Spleen (tissue), 13 donors: ENCODE measurements at places on chromosomes 16 and 17. TPM values are rescaled to one million over a fixed set of nuclear protein-coding genes. Genes with fewer than 3 reads are reported as not detected.

DNA sequence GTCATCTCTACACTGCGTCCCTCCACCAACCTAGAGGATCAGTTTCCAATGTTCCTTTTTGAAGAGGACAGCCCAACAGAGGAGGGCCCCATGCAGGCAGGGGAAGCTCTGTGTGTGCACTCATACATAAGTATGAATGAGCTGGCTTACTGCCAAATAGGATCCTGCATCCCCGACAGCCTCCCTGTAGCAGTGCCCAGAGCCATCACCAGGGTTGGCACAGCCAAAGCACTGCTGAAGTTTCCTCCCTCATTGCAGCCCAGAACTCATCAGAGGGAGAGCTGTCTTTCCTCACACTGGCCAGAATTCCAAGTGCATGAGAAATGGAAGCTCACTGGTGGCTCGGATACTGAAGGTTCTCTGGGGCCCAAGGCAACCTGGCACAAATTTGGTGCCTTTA lies 114.4 kb downstream of the ASIC2 start:
- no peak for DNase-seq

DDX42 gene
- polyA plus RNA-seq, result 61.8 TPM

TSPAN10 gene
- polyA plus RNA-seq, result 3.0 TPM

DNA sequence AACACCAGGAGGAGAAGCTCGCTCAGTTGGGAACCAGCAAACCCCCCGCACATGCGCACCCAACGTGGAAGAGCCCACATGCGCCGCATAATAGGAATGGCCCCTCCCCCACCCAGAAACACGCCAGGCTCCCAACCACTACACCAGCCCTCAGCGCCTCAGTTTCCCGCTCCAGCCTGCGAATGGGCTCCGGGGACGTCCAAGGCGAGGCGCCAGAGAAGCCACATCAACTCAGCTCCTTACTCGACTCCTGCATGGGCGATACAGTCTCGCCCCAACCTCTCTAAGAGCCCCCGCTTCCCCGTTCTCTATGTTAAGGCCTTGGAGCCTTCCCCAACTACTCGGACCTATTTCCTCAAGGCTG lies 504 bp downstream of the SRSF1 start:
- peak; percentile 89 for DNase-seq

DNA sequence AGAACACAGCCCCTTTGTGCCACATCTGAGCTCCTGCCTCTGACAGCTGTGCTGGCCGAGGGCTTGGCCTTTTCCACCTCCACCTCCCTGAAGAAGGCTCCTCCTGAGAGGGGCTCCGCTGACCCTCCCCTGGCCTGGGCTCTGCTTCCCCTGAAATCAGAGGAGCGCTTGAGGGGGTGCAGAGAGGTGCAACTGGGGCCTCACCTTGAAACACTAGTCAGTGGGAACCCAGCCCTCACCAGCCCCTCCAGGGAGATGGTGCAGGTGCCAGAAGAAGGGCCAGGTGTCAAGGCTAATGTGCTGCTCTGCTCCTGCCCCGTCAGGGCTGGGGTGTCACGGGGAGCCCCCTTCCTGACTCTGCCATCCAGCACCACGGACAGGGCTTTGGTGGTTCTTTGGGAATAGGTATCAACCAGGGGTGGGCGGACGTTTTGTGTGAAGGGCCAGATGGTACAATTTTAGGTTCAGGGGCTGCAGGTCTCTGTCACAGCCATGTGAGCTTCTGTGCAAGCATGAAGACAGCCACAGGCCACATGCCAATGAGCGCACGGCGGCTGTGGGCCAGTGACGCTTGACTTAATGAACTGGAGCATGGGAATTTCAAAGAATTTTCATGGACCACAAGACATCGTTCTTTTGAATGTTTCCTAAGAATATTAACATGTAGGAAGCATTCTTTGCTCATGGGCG lies 2.1 kb upstream of the ZG16B start:
- peak; percentile 51 for DNase-seq

- DNase-seq, result no peak
These were observed 24.6 kb downstream of the CCDC182 start for GRCh38 chr17:57720386-57721035.

- no peak for DNase-seq
These were observed 895 bp downstream of the SEPTIN1 start for GRCh38 chr16:30381291-30382041.

- DNase-seq, result no peak
These were observed 42.5 kb downstream of the YPEL2 start for GRCh38 chr17:59373882-59374495.

GRCh38 chr17:45269912-45270311 lies 8.0 kb upstream of the SPATA32 start:
- no peak for DNase-seq

DNA sequence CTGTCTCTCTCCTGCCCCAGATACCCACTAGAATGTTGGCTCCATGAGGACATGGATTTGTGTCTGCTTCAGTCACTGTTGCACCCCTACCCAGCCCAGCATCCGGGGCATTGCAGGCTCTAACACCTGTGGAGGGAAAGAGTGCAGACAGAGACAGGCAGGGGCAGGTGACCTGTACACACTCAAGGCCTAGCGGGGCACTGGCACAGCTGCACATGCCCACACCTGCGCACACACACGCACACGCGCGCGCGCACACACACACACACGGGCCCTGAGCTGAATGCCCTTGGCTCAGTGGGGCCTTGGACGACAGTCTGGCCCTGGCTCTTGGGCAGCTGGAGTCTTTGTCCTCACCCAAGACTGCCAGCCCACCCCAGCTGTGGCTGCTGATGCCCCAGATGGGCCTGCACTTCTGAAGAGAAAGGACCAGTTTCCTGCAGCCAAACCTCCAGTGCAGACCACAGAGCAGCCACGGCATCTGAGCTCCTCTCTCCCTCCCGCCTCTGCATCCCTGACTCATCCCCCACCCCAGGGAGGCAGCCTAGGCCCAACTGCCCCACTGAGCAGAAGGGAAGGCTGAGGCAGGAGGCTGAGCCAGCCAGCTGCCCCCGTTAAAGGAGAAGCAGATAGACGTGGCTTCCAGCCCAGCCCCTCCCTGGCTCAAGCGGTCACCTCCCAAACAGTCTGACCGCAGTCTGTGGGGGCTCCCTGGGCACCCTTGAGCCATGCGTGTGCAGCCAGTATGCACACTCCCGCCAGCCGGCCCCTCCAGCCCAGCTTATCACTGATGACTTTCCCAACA lies 12.3 kb upstream of the RAI1 start:
- no peak for DNase-seq

FBXW10 gene
- polyA plus RNA-seq, result 0.08 TPM

GRCh38 chr17:546456-546855 lies 168.2 kb downstream of the VPS53 start:
- no peak for DNase-seq

- DNase-seq, result no peak
These were observed 29.3 kb downstream of the C17orf67 start for GRCh38 chr17:56804454-56804853.

SMPD3 gene
- 1.4 TPM for polyA plus RNA-seq

GRCh38 chr17:62871291-62871690 lies 63.2 kb upstream of the MARCHF10 start:
- no peak for DNase-seq

DNA sequence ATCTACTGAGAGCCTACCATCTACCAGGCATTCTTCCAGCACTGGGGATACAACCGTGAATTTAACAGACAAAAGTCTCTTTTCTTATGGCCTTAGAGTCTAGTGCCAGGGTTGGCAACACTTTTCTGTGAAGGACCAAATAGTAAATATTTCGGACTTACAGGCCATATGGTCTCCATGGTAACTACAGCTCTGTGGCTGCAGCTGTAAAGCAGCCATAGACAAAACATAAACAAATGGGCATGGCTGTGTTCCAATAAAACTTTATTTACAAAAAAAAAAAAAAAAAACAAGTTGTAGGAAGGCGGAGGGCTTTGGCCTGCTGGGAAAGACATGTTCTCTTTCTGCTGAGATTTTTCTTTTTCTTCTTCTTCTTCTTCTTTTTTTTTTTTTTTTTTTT lies 98.7 kb downstream of the ABCC12 start:
- DNase-seq, result no peak

- no peak for DNase-seq
These were observed 17.3 kb downstream of the CDH13 start for GRCh38 chr16:82643936-82644630.

GRCh38 chr17:39224778-39225307 lies 902 bp downstream of the STAC2 start:
- DNase-seq, result no peak

- DNase-seq, result no peak
These were observed 14.6 kb upstream of the DHX8 start for GRCh38 chr17:43469145-43469544.

IRX6 gene
- polyA plus RNA-seq, result 0.37 TPM

DNA sequence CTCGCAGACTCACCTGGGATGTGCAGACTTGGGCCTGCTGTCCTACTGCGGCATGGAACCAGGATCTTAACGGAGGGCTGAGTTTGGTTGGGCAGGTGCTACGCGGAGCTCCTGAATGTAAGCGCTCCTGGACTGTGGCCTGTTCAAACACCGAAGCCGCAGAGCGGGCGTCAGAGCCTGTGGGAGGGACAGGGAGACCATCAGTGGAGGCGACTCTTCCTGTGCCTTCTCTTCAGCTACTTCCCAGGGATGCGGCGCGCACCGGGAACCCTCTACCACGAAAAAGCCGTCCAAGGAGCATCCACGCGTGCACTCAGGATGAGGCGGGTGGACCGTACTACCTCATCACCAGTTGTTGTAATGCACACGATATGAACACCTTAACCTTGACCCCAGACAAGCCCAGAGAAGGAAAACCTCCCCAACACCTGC lies 2.0 kb downstream of the USP36 start:
- DNase-seq, result peak; percentile 76

CEP295NL gene
- 0.09 TPM for polyA plus RNA-seq

DNA sequence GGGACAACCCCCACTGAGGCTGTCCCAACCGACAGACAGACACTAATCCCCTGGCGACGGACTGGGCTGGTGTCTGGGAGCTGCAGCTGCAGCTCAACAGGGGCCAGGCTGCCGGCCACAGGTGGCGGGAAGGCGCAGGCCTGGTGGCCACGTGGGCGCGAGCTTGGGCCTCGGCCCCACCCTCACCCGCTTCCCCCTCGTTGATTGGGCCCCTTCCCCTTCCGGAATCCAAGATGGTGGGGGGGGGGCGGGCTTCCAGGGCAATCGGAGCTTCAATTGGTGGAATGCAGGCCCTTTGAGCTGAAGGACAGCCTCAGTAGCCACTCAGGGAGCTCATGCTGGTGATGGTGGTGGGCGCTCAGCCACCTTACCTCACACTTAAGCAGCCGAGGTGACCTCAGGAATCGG lies 8.7 kb upstream of the TBX4 start:
- no peak for DNase-seq

GSDMA gene
- 0.24 TPM for polyA plus RNA-seq

GRCh38 chr16:17367036-17367435 lies 103.7 kb downstream of the XYLT1 start:
- DNase-seq, result peak; percentile 87

- DNase-seq, result no peak
These were observed 38.0 kb downstream of the SF3B3 start for GRCh38 chr16:70561623-70562022.

GRCh38 chr17:79231766-79232287 lies 157.2 kb downstream of the ENGASE start:
- DNase-seq, result no peak

- DNase-seq, result no peak
These were observed 2.7 kb downstream of the GDPD3 start for GRCh38 chr16:30110661-30111060.
